ENCODE measurements at places on chromosomes 13 and 19.

GRCh38 chr19:48473161-48473966 lies 4.2 kb downstream of the CYTH2 start:
- no peak for DNase-seq

DNA sequence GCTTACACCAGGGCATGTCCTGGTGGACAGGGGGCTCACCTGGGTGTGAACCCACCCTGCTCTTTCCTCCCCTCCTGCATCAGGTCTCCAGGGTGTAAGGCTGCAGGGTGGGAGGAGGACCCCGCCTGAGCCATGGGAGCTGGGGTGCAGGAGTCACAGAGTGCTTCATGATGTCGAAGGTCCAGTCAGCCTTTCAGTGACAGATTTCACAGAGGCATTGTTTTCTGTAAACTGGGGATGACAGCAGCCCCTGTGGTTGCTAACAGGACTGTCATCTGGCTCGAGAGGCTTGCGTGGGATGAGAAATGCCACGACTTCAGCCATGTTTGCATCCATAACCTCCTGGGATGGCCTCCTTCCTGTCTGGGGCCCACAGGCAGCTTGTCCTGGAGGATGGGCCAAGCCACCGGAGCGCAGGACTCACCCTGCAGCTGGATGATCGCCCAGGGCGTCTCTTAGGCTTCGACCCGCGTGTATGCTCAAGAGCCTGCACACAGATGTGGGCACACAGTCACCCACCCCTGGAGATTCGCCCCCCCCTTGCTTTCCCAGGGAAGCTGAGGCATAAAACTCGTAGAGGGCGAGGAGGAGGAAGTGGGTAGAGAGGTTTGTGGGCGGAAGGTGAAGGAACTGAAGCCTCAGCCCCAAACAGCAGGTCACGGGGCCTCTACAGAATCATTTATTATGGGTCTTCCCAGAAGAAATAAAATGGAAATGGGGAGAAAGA lies 4.9 kb downstream of the NANOS3 start:
- DNase-seq = no peak

- no peak for DNase-seq
Measured at GRCh38 chr19:15199661-15200552, 888 bp downstream of the NOTCH3 start.

GRCh38 chr13:113059891-113060290 lies 45.7 kb upstream of the F7 start:
- DNase-seq = no peak

DNA sequence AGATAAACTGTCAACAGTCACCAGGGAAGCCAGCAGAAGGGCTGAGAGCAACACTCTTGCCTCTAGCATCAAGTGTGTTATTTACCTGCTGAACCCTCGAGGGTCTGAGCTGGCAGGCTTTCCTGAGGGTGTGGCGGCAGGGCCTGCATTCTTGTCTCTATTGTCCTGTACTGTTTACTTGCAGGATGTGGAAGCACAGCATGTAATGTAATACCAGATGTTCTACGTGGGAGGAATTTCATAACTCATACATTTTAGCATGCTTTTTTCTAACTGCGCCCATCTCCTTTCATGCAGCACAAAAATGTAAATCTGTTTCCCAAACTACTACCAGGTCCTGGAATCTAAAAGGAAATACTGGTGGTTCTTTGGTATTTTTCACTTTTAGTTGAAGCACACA lies 153.1 kb downstream of the RGCC start:
- no peak for DNase-seq

- no peak for DNase-seq
Measured at GRCh38 chr13:35927567-35928021, 203.6 kb downstream of the DCLK1 start.

GRCh38 chr13:25699056-25699455 lies 327.3 kb downstream of the ATP8A2 start:
- DNase-seq = no peak

GRCh38 chr13:26327940-26328725 lies 74.2 kb downstream of the CDK8 start:
- DNase-seq = no peak

DNA sequence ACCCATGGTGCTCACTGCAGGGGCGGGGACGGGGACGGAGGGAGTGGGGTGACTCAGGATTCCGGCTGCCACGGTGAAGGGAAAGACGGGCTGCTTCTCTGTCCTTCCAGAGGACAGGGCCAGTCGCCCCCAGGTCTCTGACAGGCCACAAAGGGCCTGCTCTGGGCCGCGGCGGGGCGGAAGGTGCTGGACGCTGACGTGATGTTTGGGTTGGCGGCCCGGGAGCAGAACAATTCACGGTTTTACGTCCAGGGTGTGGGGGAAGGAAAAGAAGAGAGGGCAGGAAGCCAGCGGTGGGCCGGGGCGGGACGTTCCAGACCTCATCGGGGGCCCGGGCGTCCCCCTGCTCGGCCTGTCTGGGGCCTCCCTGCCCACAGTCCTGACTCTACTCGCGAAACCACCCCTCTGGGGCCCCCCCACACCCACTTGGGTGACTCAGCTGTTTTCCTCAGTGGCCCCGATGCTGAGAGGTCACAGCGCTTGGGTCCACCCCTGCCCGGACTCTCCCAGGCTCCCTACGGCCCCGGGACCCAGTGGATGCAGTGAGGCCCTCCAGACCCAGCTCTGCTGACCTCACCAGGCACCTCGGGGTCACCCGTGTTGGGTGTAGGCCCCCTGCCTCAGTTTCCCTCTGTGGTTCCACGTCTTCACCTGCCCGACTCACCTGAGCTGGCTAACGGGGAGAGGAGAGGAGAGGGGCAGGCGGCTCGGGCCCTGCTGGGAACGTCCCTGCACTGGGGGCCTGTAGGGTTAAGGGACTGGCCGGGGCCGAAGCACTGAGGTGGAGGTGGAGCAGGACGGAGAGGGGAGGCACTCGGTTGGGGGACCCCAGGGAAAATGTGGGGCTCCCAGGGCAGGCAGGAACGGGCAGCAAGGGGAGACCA lies 29.2 kb downstream of the PIP5K1C start:
- DNase-seq = no peak

- DNase-seq = no peak
Measured at GRCh38 chr13:107681600-107681999, 533.7 kb downstream of the LIG4 start.

GRCh38 chr19:32041681-32042292 lies 303.6 kb upstream of the ZNF507 start:
- DNase-seq = peak; percentile 72

DNA sequence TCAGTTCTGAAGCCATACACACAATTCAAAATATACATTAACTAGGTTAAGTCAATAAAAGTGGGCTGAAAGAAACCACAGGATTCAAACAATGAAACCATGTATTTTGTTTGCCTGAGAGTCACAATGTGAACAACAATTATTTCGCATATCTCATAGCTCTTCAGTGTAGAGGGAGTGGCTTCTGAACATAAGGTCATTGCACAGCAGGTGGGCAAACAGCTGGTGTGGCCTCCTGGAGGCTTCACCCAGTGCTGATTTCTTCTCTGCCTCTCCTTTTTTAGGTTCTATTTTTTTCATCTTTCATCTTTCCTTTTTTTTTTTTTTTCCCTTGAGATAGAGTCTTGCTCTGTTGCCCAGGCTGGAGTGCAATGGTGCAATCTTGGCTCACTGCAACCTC lies 40.4 kb upstream of the ZNF254 start:
- DNase-seq = no peak

DNA sequence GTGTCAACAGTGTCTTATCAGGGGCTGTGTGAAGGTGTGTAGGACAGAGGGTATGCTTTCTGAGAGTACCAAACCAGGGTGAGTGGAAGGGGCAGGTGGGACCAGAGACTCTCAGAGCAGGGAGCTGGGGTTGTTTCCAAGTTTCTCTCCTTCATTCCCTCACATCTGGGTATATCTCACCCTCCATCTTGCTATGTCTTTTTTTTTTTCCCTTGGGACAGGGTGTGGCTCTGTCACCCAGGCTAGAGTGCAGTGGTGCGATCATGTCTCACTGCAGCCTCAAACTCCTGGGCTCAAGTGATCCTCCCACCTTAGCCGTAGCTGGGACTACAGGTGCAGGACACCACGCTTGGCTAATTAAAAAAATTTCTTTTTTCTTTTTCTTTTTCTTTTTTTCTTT lies 10.6 kb downstream of the DAND5 start:
- no peak for DNase-seq

DNA sequence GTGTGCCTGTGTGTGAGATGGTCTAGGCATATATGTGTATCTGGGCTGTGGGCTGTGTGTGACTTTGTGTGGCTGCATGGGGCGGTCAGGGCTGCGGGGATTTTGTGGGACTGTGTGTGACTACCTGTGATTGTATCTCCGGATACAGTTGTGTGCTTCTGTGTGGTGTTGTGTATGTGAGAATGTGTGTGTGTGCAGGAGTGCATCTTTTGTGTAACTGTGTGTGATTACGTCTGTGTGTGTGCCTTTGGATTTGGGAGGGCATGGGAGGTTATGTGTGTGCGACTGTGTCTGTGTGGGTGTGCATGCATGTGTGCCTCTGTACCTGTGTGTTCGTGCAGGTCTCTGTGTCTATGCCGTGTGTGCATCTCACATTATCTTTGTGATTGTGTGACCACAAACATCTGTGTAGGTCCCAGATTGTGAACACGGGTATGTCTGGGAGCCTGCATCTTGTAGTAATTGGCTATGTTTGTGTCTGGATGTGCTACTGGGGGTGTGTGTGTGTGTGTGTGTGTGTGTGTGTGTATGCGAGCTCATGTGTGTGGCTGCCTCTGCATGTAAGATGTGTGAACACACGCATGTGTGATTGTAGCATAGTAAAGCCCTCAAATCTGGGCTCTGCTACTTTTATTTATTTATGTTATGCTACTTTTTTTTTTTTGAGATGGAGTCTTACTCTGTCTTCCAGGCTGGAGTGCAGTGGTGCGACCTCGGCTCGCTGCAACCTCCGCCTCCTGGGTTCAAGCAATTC lies 7.6 kb downstream of the EHD2 start:
- no peak for DNase-seq

DNA sequence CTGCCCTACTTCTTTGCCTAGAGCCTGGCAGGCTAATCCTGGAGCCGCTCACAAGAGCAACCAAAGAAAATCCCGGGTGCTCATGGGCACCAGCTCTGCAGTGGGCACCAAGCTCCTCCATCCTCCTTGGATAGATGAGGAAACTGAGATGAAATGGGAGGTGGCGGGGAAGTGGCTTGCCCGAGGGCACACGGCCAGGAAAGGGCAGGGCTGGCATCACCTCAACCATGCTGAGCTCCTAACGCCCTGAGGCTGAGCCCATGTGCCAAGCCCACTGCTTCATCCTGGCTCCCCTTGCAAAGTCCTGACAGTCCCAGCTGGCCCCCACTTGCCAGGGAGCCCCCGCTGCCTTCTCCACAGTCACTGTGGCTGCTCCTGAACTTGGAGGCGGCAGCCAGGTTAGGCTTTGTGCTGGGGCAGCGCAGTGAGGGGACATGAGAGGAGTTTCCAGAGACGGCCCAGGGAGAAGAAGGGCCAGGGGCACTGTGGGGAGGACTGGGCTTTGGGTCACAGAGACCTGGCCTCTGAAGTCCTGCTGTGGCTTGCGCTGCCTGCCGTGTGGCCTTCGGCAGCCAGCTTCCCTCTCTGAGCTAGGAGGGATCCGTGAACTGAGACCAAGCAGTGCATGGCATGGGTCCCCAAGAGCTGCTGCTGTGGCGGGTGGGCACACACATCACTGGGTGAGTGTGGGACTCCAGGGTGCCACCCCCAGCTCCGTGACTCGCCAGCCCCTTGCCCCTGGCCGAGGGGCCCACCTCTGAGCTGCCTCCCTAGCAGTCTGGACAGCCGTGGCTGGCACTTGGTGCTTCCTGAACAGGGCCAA lies 17.5 kb downstream of the TMED1 start:
- no peak for DNase-seq

DNA sequence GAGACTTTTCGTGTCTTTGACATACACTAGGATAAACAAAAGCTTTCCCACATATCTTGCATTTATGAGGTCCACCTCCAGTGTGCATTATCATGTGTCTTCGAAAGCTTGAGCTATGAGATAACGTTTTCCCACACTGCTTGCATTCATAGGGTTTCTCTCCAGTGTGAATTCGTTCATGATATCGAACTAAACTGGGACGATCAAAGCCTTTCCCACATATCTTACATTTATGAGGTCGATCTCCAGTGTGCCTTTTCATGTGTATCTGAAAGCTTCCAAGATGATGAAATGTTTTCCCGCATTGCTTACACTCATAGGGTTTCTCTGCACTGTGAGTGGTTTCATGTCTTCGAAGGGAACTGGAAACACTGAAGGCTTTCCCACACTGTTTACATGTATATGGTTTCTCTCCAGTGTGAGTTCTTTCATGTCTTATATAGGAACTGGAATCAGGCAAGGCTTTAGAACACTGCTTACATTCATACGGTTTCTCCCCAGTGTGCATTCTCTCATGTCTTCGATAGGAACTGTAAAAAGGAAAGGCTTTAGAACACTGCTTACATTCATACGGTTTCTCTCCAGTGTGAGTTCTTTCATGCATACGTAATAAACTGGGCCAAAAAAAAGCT lies 14.5 kb downstream of the ZNF563 start:
- no peak for DNase-seq

GRCh38 chr13:43343645-43344044 lies 320.3 kb downstream of the DNAJC15 start:
- no peak for DNase-seq

- no peak for DNase-seq
Measured at GRCh38 chr19:3576696-3577443, 4.1 kb downstream of the HMG20B start.

- no peak for DNase-seq
Measured at GRCh38 chr13:60111691-60112090, 52.0 kb downstream of the DIAPH3 start.

DNA sequence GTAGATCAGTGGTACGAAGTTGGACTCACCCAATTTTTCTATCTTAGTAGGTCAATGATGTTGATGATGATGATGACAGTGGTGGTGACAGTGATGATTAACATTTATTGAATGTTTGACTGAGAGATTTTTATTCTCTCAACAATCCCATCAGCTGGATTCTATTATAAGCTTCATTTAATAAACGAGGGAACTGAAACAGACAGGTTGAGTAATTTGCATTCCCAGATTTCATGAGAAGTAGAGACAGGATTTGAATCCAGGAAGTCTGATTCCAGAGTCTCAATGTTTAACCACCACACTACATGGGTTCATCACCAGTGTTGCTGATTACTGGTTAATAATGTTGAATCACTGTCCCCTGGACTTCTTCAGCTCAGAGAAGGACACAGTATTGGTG lies 168.9 kb downstream of the FLT1 start:
- no peak for DNase-seq

- no peak for DNase-seq
Measured at GRCh38 chr13:34419755-34420154, 522.3 kb upstream of the NBEA start.

GRCh38 chr19:1057176-1057855 lies 9.7 kb upstream of the ARHGAP45 start:
- no peak for DNase-seq

DNA sequence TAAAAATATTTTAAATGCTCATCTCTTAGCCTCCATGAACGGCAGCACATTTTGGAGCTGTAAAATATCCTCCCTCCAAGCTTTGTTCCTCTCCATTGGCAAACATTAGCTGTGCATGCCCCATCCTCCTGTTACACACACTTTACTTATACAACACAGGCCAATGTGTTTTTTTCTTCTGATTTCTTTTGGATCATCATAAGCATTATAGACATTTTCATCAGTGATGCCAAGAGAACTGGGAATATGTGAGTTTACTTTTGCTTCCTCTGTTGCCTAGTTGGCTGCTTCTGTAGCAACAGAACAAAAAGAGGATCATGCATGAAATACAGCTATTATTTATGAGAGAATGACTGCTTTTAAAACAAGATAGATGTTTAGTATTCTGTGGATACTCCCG lies 142.6 kb downstream of the PCDH9 start:
- DNase-seq = no peak

GRCh38 chr13:24742977-24743376 lies 21.0 kb upstream of the RNF17 start:
- no peak for DNase-seq

GRCh38 chr19:40091205-40092129 lies 724 bp upstream of the ZNF780A start:
- DNase-seq = no peak

GRCh38 chr19:15374105-15374651 lies 5.4 kb downstream of the AKAP8 start:
- no peak for DNase-seq
